ENCODE measurements at places on chromosomes 2 and 18. TPM values are rescaled to one million over a fixed set of nuclear protein-coding genes. Genes with fewer than 3 reads are reported as not detected.

PPP4R1 gene
- 28.4 TPM for total RNA-seq

RFX8 gene
- 2.3 TPM for total RNA-seq

EHBP1 gene
- total RNA-seq = 22.7 TPM

ASB18 gene
- not detected for total RNA-seq

CFAP65 gene
- not detected for total RNA-seq

IL36A gene
- 0.42 TPM for total RNA-seq

CTDP1 gene
- 38.4 TPM for total RNA-seq

NAGK gene
- total RNA-seq = 78.4 TPM

CD207 gene
- not detected for total RNA-seq

GPR39 gene
- total RNA-seq = not detected

- H3K36me3 ChIP-seq = no peaks in the 10 kb centered on the region
- H3K27ac ChIP-seq = no peak overlapping the region
- H3K27me3 ChIP-seq = no peaks in the 10 kb centered on the region
- DNase-seq = no peak
- no peaks in the 10 kb centered on the region for H3K4me1 ChIP-seq
- H3K4me3 ChIP-seq = no peak overlapping the region
Observed at GRCh38 chr2:187962538-187962937, 329.1 kb upstream of the GULP1 start.

DNA sequence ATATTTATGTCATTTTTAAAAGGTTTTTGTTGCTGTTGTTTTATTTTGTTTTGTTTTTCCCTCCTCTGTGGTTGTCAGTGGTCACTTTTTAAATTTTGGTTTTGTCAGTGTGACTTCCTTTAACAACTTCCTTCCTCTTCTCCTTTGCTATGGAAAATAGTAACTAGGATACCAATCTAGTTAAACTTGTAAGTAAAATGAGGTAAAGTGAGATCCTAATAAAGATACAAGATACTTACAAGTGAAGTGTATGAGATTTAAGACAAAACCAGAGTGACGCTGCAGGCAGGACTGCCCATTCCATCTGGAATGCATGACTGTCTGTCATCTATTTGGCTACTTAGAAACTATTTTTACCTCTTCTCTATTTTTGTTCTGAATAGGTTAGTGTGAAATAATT, 30.6 kb upstream of the CREB1 start:
- no peak overlapping the region for H3K27ac ChIP-seq
- peaks cover 42% of the 10 kb centered on the region for H3K4me1 ChIP-seq
- H3K36me3 ChIP-seq = no peaks in the 10 kb centered on the region
- no peak for DNase-seq
- H3K4me3 ChIP-seq = no peak overlapping the region

DNA sequence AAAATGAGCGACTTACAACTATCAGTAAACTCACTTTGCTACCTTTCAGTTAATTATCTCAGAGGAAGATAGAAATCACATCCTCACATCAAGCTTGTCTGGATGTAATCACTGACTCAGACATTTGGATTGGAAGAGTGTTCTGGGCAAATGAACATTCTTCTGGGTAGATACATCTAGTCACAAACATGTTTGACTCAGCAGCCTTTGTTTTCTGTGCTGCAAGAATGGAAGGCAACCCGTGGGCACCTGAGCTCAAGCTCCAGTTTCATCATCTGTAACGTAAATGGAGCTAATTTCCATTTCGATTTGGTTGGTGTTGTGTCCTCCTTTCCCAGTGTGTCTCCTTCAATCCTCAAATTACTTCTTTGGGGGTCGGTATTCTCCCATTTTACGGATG, 58.5 kb downstream of the ACAA2 start:
- H3K36me3 ChIP-seq = no peaks in the 10 kb centered on the region
- no peak overlapping the region for H3K4me3 ChIP-seq
- no peak for DNase-seq
- no peak overlapping the region for H3K27ac ChIP-seq
- no peaks in the 10 kb centered on the region for H3K27me3 ChIP-seq

DNA sequence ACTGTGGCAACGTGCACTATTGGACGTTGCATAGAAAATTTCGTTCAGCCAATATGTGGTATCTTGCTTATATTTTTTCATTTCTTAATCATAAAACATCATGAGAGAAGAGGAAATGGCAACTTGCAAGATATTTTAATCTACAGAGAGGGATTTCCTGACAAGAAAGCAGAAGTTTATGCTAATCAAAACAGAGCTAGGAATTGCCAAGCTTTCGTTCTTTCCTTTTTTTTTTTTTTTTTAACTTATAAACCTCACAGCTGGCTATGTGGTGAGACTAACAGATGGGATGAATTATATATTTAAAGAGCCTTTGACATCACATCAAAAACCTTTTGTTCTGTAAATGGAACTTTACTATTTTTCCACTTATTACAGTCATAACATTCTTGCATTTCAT, 1136.9 kb upstream of the TMEFF2 start:
- DNase-seq = no peak
- H3K4me3 ChIP-seq = no peak overlapping the region
- no peaks in the 10 kb centered on the region for H3K4me1 ChIP-seq
- H3K36me3 ChIP-seq = no peaks in the 10 kb centered on the region
- no peak overlapping the region for H3K27ac ChIP-seq

GRCh38 chr2:9782197-9782719, 61.0 kb upstream of the TAF1B start:
- H3K27ac ChIP-seq = peak overlapping the region; percentile 86
- H3K36me3 ChIP-seq = peaks cover 4% of the 10 kb centered on the region
- peak; percentile 93 for DNase-seq
- peak overlapping the region; percentile 44 for H3K4me3 ChIP-seq

GRCh38 chr2:237859533-237860272, at the start of gene RAMP1:
RAMP1 (plus strand) TSS chr2:237859623; CDS start chr2:237859676, 53 bp downstream.
- DNase-seq = no peak
- peaks cover 7% of the 10 kb centered on the region for H3K4me1 ChIP-seq
- peaks cover 64% of the 10 kb centered on the region for H3K27me3 ChIP-seq
- H3K27ac ChIP-seq = no peak within 1 kb of the TSS
- H3K36me3 ChIP-seq = no peaks in the 10 kb centered on the region
- no peak within 1 kb of the TSS for H3K4me3 ChIP-seq

- no peak overlapping the region for H3K27ac ChIP-seq
- no peak overlapping the region for H3K4me3 ChIP-seq
- no peaks in the 10 kb centered on the region for H3K36me3 ChIP-seq
- DNase-seq = no peak
- H3K27me3 ChIP-seq = peaks cover 8% of the 10 kb centered on the region
Observed at GRCh38 chr18:58666176-58666575, 5.1 kb upstream of the MALT1 start.

- H3K36me3 ChIP-seq = peaks cover 5% of the 10 kb centered on the region
- no peak overlapping the region for H3K27ac ChIP-seq
- no peak for DNase-seq
- no peak overlapping the region for H3K4me3 ChIP-seq
Observed at GRCh38 chr18:79424008-79424565, 28.4 kb downstream of the NFATC1 start.

GRCh38 chr2:183093857-183094657, 15.5 kb downstream of the DUSP19 start:
- H3K27ac ChIP-seq = no peak overlapping the region
- H3K4me1 ChIP-seq = peaks cover 6% of the 10 kb centered on the region
- no peaks in the 10 kb centered on the region for H3K27me3 ChIP-seq
- H3K4me3 ChIP-seq = no peak overlapping the region

GRCh38 chr2:221397187-221397586, 174.9 kb downstream of the EPHA4 start:
- no peak for DNase-seq
- H3K36me3 ChIP-seq = no peaks in the 10 kb centered on the region
- no peak overlapping the region for H3K27ac ChIP-seq
- H3K27me3 ChIP-seq = no peaks in the 10 kb centered on the region
- H3K4me3 ChIP-seq = no peak overlapping the region

DNA sequence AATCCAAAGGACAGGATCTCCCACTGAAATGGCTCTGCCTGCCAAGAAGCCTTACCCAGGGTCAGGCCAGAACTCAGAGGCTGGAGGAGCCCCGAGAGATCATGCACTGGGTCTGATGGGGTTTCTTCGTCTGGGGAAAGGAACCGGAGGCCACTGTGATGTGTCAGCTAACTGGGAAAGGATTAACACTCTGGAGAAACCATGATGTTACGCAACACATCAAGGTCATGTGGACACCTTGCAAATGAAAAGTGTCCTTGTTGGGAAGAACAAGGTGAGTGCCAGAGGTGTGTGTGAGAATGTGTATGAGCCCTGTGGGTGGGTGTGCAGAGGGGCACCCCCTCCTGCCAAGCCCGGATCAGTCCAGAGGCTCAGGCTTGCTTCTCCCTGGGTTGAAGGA, 86.9 kb downstream of the CRACDL start:
- peaks cover 34% of the 10 kb centered on the region for H3K27me3 ChIP-seq
- no peaks in the 10 kb centered on the region for H3K4me1 ChIP-seq
- DNase-seq = no peak
- H3K4me3 ChIP-seq = no peak overlapping the region

DNA sequence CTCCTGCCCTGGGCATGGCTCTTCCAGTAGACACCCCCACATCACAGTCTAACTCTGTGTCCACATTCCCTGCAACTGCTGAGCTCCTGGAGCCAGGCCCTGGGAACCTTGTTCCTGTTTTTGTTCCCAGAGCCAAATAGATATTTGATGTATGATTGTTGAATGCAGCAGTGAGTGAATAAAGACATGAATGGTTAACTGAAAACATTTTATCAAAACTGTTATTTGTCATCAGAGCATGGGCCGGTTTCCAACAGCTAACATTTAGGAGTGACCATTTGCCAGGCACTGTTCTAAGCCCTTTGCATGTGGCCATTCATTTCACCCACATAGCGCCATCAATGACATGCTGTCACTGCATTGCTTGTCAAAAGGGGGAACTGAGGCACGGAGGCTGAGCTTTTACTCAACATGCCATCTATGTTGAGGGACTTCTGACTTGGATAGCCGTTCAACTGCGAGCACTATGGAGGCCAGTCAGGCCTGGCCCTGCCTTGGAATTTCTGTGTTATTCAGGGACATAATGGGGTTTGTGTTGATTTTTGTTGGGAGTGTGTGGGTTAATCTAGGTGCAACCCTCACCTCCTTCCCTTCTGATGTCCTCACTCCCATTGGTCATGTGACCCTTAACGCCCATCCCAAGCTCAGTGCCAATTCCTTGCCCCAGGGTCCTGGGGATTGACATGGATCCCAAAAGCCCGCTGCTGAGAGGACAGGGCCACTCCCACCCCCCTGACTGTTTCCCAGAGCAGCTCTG, 12.6 kb downstream of the IL1R1 start:
- no peak for DNase-seq
- no peaks in the 10 kb centered on the region for H3K27me3 ChIP-seq
- no peaks in the 10 kb centered on the region for H3K36me3 ChIP-seq
- no peaks in the 10 kb centered on the region for H3K4me1 ChIP-seq

DNA sequence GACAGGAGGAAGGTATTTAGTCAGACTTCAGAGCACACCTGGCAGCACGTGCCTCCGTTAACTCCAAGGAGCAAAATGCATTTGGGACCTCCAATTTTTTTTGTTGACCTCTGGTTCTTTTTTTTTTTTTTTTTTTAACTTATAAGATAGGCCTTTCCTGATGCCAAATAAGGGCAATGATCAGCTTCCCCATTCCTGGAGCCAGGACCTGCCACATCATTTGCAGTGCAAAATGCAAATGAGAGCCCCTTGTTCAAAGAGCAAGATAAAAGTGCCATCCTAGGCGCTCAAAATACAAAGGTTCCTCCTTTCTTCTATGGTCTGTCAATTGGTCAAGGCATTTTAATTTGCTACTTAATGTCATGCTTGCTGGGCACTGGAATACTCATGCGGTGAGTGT, 133.2 kb upstream of the REV1 start:
- peaks cover 2% of the 10 kb centered on the region for H3K27me3 ChIP-seq
- H3K4me1 ChIP-seq = no peaks in the 10 kb centered on the region
- DNase-seq = no peak

- H3K4me1 ChIP-seq = no peaks in the 10 kb centered on the region
- H3K27ac ChIP-seq = no peak overlapping the region
- H3K4me3 ChIP-seq = no peak overlapping the region
- no peaks in the 10 kb centered on the region for H3K36me3 ChIP-seq
- H3K27me3 ChIP-seq = no peaks in the 10 kb centered on the region
Observed at GRCh38 chr2:13578547-13578946, 861.8 kb downstream of the TRIB2 start.

- no peak for DNase-seq
- no peaks in the 10 kb centered on the region for H3K4me1 ChIP-seq
- H3K36me3 ChIP-seq = peaks cover 3% of the 10 kb centered on the region
- no peak overlapping the region for H3K4me3 ChIP-seq
- no peak overlapping the region for H3K27ac ChIP-seq
- H3K27me3 ChIP-seq = no peaks in the 10 kb centered on the region
Observed at GRCh38 chr2:32237488-32237887, 27.2 kb downstream of the NLRC4 start.

DNA sequence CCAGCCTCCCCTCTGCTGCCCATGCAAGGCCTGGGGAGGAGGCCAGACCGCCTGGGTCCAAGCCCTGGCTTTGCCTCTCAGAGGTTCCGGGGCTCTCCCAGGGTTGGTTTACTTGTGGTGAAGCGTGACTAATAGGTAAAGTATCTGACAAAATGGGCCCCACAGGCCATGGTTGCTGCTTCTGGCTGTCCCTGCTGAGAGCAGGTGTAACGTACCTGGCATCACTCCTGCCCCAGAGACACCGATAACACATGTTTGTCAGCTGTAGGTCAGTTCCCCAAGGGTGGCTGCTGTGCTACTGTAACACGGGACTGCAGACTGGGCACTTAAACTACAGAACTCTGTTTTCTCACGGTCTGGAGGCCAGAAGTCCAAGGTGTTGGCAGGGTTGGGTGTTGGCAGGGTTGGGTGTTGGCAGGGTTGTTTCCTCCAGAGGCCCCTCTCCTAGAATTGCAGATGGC, 34.1 kb downstream of the ODC1 start:
- peaks cover 3% of the 10 kb centered on the region for H3K36me3 ChIP-seq
- no peaks in the 10 kb centered on the region for H3K27me3 ChIP-seq
- no peak for DNase-seq
- H3K27ac ChIP-seq = no peak overlapping the region
- no peak overlapping the region for H3K4me3 ChIP-seq

DNA sequence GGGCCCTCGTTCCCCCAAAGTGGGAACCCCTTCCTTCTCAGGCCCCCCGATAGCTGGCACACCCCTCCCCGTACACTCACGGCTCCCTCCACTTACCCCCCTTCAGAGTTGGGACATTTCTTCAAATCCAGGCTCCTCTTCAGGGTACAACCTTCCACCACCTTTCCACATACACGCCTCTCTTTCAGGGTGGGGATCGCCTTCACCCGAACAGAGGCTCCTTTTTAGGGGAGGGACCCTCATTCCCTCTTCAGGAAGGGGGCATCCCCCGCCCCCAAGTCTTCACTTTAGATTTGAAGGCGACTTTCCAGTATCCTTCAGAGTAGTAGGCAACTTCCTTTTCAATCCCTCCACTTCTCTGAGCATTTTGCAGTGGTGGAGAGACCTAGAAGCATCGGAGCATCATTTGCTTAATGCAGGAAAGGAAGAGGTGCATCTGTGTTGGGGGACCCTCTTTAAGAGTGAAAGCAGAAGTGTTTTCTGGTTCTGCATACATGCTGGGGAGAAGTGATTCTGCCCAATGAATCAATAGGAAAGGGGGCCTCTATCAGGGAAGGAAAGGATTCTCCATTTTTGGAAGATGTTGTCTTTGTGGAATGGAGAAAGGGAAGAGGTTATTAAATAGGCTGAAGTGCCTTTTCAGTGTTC, 845 bp downstream of the EML4 start:
- H3K27ac ChIP-seq = no peak overlapping the region
- no peak overlapping the region for H3K4me3 ChIP-seq
- H3K36me3 ChIP-seq = peaks cover 3% of the 10 kb centered on the region
- DNase-seq = no peak

All from activated CD8-positive, alpha-beta memory T cell treated with anti-CD3 and anti-CD28 coated beads, Interleukin-2, amount 10 ng/mL, durations not matched to agents 7 days and 5 days (primary cell).